ENCODE measurements at places on chromosomes 3 and 15. TPM values are rescaled to one million over a fixed set of nuclear protein-coding genes. Genes with fewer than 3 reads are reported as not detected.

The PPP4R2 gene
- total RNA-seq: 123 TPM

The MYO5C gene
- total RNA-seq: under 0.01 TPM

The TGM5 gene
- not detected for total RNA-seq

The FBXO40 gene
- not detected for total RNA-seq

The KLHL40 gene
- not detected for total RNA-seq

The SLC9C1 gene
- 0.56 TPM for total RNA-seq

The TIMMDC1 gene
- 57.8 TPM for total RNA-seq

The TRIM42 gene
- not detected for total RNA-seq

The NR2E3 gene
- total RNA-seq: 0.38 TPM

The LIPH gene
- 2.3 TPM for total RNA-seq

The PCOLCE2 gene
- total RNA-seq: 27.8 TPM

The HTR3E gene
- total RNA-seq: not detected

The FAM131A gene
- 24.5 TPM for total RNA-seq

The XCR1 gene
- total RNA-seq: not detected

The DLL4 gene
- total RNA-seq: 0.28 TPM

The ARHGAP31 gene
- total RNA-seq: 7.6 TPM

The CHL1 gene
- total RNA-seq: not detected

The KCNAB1 gene
- 4.8 TPM for total RNA-seq

The ERICH6 gene
- under 0.01 TPM for total RNA-seq

The EFCC1 gene
- under 0.01 TPM for total RNA-seq

The AQP9 gene
- total RNA-seq: not detected

The IL20RB gene
- 0.38 TPM for total RNA-seq

The PEAK1 gene
- 47.0 TPM for total RNA-seq

The TMEM207 gene
- total RNA-seq: not detected

The CADPS gene
- total RNA-seq: 0.85 TPM

The TMA7 gene
- total RNA-seq: 244 TPM

The ARPP21 gene
- total RNA-seq: 6.5 TPM

The IQGAP1 gene
- 222 TPM for total RNA-seq

The ACTRT3 gene
- total RNA-seq: 3.1 TPM

The GOLGA8J gene
- total RNA-seq: 0.28 TPM

The ZBTB11 gene
- 26.8 TPM for total RNA-seq

The SGO1 gene
- 9.8 TPM for total RNA-seq

The NOP10 gene
- total RNA-seq: 266 TPM

The GPR176 gene
- 250 TPM for total RNA-seq

The IL5RA gene
- total RNA-seq: not detected

The SLC4A7 gene
- total RNA-seq: 245 TPM

The SMCO1 gene
- 0.28 TPM for total RNA-seq

The CHRFAM7A gene
- 0.19 TPM for total RNA-seq

The MYL3 gene
- not detected for total RNA-seq

The KCNMB2 gene
- not detected for total RNA-seq

The P2RY1 gene
- total RNA-seq: 0.38 TPM

The GAP43 gene
- 0.56 TPM for total RNA-seq

The RAD18 gene
- total RNA-seq: 13.2 TPM

The FOXL2 gene
- total RNA-seq: 0.19 TPM

The C2CD4B gene
- total RNA-seq: 0.28 TPM

The WDR73 gene
- 22.0 TPM for total RNA-seq

The RETNLB gene
- total RNA-seq: not detected

The SEMA4B gene
- 24.2 TPM for total RNA-seq

The FSD2 gene
- total RNA-seq: not detected

The SI gene
- not detected for total RNA-seq

The DUOXA2 gene
- not detected for total RNA-seq

The GCSAM gene
- not detected for total RNA-seq

The MAGI1 gene
- total RNA-seq: 28.9 TPM

The OIP5 gene
- total RNA-seq: 2.3 TPM

The TICRR gene
- total RNA-seq: 3.7 TPM

Measured in regular cardiac myocyte (primary cell).